ENCODE measurements at places on chromosomes 12 and 14.

DNA sequence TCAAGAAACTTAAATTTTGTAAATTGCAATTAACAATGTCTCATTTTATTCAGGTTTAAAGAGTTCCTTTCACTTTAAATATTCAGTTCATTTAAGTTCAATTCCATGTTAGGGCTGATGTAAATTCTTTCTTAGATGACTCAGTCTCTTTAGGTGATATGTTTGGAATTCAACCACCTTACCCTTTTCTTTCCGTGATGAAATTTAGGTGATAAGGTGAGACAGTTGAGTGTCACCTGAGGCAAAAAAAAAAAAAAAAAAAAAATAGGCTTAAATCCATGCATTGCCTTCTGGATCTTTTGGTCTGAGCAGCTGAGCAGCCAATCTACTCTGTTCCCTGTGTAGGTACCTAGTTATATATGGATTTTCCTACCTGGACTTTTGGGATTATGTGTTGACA, 299.5 kb downstream of the DAD1 start:
- no peak for DNase-seq

- DNase-seq = no peak
These were observed 12.4 kb downstream of the CBLN3 start for GRCh38 chr14:24416932-24417619.

GRCh38 chr14:100741966-100742365, 15.3 kb downstream of the DLK1 start:
- no peak for DNase-seq

- no peak for DNase-seq
These were observed 44.2 kb downstream of the CCDC91 start for GRCh38 chr12:28234444-28234843.

DNA sequence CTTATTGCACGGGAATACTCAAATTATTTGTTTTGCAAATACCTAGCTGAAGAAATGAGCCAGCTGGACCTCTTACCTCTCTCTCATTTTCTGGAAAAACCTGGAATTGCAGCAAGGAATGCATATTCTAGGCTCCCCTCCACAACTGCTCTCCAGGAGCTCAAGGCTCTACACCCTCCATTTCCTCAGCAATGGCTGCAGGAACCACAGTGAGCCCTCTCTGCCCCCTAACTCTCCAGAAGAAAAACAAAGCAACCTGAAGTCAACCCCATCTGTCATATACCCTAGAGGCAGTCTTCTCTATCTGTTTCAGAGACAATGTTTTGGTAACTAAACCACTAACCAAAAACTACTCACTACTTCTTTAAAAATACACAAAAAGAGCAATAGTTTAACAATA, 221.6 kb downstream of the SLC25A21 start:
- DNase-seq = no peak

GRCh38 chr12:118053071-118053985, 7.7 kb downstream of the WSB2 start:
- DNase-seq = no peak

DNA sequence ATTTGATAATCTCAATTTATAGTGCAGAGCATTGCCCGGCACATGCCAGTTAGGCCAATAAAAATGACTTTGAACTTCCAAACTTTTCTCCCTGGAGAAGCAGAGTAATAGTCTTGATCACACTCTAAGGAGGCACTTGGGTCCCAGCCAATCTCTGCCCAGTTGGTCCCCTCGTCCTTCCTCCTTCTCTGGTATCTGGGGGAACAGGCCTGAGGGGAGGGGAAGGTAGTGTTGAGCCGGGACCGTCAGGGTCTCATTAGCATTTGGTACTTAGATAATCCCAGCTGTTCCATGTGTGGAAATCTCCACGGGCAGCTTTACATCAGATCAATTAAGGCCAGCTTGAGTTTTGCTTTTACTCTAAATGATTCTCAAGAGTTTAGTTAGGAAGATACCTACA, 70.1 kb downstream of the ZNF641 start:
- DNase-seq = no peak

- no peak for DNase-seq
These were observed 9.3 kb downstream of the EML1 start for GRCh38 chr14:99802301-99803105.

GRCh38 chr12:113812411-113813228, 153.5 kb downstream of the RBM19 start:
- no peak for DNase-seq

GRCh38 chr12:47414511-47414910, 291.3 kb downstream of the RPAP3 start:
- DNase-seq = no peak

DNA sequence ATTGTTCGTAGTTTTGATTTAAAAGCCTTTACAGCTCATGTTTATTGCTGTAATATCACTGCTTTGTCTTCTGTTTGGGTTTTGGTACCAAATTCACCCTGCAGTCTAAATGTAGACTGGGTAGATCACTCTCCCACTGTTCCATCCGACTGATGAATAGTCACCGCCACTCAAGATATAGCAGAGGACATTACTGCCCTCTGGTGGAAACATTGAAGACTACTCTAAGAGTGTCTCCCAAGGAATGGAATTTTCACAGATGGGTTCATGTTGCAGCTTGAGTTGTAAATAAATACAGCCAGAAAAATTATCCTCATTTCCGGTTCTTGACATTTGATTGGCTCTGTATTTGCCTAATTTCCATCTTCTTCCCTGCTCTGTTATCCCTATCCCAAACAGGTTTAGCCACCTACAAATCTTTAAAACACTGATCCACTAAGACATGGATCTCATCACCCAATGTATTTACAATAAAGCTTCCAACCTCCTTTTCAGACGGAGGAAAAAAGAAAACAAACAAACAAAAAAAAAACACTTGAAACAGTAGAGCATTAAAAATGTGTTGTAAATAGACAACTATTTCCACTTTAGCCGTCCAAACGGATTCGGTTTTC, 198.3 kb upstream of the CPNE8 start:
- no peak for DNase-seq

GRCh38 chr12:53624458-53624857, 1.7 kb downstream of the ATF7 start:
- no peak for DNase-seq

DNA sequence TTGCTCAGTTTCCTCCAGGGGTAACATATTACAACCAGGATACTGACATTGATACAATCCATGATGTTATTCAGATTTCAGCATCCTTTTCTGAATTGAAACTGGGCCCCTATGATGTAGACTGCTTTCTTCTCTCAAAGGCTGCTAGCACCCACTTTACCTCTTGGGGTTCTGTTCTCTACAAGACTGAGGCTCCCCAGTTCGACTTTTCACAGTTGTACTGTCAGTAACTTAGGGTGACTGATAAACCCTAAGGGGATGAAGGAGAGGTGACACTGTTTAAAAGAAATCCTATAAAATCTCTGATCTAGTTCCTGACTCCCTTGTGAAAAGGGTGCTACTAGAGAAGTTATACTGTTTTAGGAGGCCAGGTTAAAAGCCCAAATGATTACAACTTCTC, 818 bp downstream of the VPS33A start:
- no peak for DNase-seq

GRCh38 chr14:95496690-95497259, 19.7 kb downstream of the SYNE3 start:
- no peak for DNase-seq

- no peak for DNase-seq
These were observed 280.0 kb upstream of the RTL1 start for GRCh38 chr14:101183376-101184103.

DNA sequence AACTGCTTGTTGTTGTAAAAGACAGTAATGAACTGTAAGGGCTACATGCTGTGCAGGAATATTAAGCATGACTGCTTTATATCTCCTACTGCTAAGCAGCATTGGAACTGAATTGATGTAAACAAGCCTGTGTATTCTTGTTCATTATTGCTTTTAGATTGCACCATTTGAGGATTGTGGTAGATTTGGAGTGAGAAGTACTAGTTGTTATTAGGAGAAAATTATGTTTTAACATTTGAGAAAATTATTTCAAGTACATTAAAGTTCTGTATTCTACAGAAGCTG, 212.7 kb downstream of the ERC1 start:
- DNase-seq = no peak

DNA sequence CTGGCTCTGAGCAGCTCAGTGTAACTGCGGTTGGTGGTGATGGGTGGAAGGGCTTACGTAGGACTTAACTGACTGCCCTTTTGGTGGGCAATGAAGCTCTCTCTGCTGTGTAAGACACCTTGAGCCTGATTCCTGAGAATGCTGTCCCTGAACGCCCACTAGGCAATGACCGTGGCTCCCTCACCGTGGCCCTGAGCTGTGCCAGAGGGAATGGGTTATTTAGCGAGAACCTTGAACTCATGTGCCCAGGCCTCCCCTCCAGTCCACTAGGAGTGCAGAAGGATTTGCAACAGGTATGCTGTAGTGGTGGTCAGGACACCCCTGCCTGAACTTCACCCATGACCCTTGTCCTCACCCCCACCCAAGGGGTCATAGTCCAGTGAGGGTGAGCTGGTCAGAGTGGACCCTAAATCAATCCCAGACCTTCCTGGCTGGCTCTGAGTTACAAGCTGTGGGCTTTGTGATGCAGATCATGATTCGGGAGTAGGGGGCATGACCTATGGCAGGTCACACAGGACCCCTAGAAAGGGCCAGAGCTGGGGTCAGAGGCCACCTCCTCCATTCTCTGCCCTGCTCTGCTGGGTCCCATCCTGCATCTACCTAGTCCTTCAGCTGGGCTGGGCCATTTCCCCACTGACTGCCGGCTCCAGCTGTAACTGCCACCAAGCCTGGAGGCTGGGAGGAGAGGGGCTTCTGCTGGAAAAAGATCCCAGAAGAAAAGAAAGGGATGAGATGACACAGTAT, 14.5 kb upstream of the ANKRD33 start:
- DNase-seq = no peak

GRCh38 chr12:8031872-8032241, 659 bp upstream of the FOXJ2 start:
- DNase-seq = no peak

GRCh38 chr14:90796329-90796728, 19.9 kb downstream of the TTC7B start:
- no peak for DNase-seq

DNA sequence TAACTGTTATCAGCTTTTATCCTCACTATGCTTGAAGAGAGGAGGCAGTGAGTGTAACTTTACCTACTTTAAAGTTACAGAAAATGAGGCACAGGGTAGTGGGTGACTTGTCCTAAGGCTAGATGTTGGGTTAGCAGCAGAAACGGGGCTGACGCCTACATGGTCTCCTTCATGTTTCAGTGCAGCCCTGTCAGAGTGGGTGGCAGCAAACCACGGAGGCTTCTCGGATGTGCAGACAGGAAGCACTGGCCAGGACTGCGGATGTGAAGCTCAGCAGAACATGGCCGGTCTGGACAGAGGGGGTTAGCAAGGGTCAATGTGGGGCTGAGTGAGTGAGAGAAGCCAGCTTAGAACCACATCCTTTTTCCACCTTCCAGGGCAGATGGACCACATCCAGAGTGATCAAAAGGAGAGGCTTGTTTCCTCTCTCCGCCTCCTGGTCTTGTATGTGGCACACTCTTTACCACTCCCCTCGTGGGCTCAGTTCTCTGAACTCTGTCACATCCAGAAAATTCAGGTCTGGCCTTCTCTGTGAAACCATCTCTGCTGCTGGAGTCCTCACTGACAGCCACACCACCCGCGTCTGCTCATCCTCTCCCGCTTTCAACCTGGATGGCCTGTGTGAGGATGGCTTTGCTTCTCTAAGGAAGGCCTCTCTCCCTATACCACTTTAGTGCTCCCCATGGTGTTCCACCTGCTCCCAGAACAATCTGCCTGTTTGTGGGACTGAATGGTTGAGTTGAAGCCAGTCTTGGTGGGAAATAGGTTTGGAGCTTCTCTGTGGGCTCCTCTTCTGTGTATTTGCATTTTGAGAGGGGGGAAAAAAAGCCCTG, 14.1 kb downstream of the SUSD6 start:
- DNase-seq = peak; percentile 13

DNA sequence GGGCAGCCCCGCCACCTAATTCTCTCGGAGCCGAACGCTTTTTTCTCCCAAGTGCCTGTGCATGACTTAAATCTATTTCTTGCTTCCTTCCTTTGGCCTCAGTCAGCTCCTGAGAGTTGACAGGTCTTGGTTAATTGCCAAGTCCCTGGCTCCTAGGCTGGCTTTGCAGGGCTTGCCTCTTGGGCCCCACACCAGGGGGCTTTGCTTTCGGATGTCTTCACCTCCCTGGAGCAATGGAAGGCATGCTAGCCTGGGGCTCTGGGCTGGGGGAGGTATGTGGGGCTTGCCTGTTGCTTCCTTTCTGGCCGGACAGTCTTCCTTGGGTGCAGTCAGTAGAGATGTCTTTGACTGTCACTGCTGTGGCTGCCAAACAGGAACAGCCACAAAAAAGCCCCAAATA, 2.2 kb upstream of the KRT80 start:
- DNase-seq = no peak

DNA sequence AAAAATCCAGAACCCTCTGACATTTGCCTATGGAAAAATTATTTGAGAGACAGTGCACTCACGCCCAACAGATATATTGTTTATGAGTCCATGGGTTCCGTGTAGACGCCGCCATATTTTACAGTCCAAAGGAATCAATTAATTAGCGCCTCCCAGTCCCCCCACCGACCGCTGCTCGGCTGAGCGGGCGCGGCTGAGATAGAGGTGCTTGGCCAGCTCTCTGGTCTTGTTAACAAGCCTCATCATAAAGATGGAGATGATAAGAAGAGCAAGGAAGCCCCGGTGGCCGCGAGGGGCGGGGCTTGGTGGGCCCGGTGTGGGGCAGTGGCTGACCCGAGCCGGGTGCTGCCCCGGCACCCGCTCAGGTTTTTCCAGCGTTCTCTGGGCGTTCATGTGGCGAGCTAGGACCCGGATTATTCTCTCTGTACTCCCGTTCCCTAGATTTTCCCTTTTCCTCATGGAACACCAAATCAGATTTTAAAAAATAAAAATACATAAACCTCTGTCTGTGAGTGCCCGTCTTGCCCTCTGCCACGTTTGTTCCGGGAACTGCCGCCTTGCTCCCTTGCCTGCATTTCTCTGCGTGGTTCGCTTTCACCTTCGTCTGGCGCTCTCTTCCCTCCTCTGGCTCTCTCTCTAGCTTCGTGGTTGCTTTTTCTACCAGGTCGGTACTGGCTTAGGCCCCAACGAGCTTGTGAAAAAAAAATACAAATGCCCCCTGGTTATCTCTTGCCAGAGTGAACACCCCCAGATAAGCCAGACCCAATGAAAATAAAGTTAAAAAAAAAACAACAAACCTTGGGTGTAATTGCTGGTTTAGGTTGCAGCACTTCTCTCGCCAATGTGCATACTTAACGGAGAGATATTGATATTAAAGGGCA, 9.0 kb downstream of the HOXC12 start:
- DNase-seq = no peak

DNA sequence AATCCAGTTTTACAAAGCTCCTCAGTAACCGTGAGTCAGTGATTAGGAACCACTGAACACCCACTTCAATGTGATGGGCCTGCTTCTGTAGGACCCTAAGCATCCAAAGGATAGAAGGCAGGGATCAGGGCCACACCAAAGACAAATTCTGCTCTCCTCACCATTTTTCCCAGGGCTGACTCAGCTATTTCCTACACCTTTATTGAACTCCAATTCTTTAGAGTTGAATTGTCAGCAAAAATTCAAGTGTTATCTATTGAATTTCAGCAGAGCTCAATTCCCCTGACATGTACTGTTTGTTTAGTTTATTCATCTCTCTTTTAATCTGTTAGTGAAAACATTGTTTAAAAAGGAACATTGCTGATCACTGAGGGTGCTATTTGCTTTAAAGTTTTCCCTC, 457.7 kb upstream of the TMPO start:
- no peak for DNase-seq
